Right renal pelvis (tissue), 4 donors: ENCODE measurements at places on chromosomes 6 and 20. TPM values are rescaled to one million over a fixed set of nuclear protein-coding genes. Genes with fewer than 3 reads are reported as not detected.

DNA sequence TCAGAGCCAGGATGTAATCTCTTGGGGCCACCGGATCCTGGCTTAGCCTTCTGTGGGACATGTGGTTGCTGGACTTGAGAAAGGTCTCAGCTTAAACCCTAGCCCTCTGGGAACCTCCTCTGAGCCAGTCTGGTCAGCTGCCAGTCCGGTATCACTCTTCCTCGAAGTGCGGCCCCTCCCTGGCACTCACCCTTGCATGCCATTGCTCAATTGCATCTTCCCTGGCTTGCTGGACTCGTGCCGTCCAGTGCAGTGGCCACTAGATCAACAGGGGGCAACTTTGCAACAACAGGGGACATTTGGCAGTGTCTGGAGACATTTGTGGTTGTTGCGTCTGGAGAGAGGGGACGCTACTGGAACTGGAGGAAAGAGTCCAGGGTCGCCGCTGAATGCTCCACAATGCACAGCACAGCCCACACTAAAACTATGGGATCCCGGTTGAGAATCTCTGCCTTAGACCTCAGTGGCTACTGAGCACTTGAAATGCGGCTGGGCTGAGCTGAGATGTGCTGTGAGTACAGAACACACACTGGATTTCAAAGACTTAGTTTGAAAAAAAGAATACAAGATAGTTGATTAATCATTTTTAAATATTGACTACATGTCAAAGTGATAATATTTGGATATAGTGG lies 152.1 kb downstream of the TFAP2C start:
- no peak for DNase-seq

DNA sequence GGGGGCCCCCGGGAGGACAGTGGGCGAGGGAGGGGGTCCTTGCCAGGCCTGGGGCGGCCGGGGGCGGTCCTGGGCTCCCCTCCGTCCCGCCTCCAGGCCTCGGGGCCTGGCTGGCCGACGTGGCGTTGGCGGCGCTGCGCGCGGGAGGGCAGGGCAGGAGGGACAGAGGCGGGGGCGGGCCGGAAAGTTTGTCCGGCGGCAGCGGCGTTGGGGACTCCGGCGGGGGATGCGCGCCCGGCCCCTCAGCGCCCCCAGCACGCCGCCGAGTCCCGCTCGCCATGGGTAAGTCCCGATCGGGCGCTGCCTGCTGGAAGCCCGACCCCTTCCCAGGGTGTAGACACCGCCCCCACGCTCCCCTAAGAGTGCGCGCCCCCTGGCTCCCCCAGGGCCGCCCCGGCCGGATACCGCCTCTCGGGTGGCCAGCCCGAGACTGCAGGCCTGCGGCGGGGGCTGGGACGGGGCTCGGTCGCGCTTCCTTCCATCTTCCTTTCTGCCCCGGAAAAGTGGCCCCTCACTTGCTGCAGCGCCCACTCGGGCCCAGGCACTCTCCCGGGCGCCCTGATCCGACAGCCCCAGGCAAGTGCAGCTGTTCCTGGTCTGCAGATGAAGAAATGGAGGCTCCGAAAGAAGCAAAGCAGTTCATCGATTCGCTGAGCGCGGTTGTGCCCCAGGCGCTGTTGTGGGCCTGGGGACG lies at the start of gene SLC2A10:
Gene SLC2A10 (plus strand): TSS at position 191 of the 694 bp plus-strand sequence. CDS start 88 bp downstream, at position 279.
- peak; percentile 54 for DNase-seq

- DNase-seq = no peak
These were observed 205.9 kb upstream of the TAB2 start for GRCh38 chr6:149111556-149112115.

GRCh38 chr6:25889877-25890853 lies 16.1 kb upstream of the SLC17A3 start:
- DNase-seq = no peak

DNA sequence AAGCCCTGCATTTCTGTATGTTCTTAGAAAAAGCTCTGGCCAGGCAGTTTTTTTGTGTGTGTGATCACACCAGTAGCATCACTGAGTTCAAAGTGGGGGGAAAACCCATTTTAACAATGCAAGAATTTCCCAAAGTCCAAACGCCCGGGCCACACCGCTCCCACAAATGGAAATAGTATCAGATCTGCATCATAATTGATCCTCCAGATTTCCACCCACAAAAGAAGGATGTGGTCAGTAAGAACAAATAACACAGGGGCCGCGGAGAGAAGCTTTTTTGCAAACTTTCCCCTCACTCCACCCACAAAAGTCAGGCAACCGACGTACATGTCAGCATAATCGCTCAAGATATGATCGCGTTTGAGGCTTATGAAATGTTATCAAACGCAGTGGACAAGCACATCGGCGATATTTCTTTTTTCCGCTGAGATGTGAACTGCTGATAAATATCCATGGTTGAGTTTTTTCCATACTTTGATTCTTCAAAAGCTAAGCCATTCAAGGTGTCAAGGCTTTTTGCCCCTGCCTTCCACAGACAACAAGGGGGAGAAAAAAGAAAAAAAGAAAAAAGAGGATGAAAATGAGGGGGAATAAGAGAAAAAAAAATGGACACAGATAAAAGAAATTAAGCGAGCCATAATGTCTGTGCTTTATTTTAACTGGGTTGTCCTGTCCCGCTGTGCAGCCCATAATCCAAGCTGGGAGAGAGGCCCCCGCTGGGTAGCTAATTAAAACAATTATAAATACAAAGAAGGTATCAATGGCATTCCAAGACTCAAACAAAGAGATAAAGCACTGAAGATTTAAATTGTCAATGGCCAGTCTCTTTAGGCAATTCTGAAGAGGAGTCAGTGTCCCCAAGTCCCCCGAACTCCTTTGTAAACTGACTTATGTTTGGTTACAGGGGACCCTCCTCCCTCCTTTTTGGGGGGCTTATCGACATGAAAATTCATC lies 143.5 kb downstream of the ZFP64 start:
- no peak for DNase-seq

DNA sequence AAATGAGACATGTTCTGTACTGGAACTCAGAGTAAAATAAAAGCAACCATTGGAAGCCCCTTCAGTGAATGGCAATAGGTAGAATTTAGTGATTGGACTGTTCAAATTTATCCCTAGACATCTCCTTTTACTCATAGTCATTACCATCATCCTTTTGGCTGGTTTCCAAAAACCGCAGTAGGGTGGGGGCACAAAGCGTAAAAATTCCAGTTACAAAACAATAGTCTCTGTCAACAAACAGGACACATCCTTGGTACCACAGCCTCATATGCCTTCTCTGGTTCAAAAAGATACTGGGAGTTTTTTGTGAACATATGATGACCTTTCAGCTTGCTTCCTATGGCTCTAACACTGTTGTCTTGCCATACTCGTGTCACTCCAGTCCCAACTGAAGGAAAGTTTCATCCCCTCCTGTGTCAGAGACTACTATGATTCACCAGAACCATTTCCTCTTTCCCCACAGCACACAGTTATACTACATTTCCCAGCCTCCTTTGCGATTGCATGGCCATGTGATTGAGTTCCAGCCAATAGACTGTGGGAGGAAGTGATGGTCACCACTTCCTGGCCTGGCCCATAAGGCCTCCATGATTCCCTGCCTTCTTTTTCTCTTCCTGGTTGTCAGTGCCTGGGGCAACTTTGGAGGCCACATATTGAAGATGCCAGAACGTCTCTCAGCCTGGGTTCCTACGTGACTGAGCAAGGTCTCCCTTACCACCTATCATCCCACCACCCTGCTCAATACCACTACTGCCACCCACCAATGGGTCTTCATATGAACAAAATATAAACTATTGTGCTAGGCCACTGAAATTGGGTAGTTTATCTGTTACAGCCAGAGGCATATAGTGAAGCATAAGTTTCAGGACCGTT lies 162.4 kb downstream of the ID4 start:
- DNase-seq = no peak

DNA sequence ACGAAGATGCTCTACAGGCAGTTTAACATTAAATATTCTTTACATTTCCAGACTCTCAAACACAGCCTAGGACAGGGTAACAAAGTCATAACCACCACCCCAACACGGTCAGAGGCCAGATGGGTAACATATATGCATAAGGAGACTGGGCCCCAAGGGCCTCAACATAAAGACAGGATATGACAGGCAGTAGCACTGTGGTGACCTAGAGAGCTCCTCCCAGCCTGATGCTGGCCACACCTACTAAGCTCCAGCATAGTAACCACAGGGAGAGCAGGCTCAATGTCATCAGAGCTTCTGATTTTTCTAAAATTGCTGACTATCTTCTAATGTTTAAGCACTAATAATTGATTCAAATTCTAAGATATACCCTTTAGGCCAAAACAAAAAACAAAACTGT lies 21.7 kb downstream of the SMLR1 start:
- DNase-seq = no peak

DNA sequence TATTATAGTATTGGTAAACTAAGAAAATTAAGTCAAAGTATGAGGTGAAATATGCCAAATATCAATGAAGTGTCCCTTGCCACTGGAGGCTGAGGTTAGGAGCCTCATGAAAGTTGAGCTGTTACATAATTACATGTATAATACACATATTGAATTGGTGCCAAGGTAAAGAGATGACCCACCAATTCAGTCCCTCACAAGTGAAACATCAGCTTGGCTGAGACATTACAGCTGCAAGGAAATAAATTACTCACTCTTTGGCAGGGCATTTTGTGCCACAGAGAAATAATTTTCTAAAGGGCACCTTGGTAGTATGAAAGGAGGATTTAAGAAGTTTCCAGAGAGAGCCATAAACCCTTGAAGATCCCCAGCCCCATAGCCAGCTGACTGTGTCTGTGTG lies 127.4 kb downstream of the ADGRG6 start:
- no peak for DNase-seq

DNA sequence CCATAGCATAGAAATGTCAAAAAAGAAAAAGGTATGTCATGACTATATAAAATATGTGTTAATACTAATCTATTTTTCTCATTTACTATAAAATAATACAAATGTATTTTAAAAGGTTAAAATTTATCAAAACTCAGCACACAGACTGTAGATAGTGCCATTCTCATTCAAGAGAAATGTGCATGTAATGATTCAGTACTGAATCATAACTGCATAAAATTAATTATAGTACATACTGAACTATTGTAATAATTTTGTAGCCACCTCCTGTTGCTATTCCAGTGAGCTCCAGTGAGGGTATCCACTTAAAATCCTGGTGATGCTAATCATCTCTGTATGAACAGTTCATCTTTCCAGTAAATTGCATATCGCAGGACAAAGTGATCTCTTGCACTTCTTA lies 82.8 kb downstream of the HMGCLL1 start:
- DNase-seq = no peak

DNA sequence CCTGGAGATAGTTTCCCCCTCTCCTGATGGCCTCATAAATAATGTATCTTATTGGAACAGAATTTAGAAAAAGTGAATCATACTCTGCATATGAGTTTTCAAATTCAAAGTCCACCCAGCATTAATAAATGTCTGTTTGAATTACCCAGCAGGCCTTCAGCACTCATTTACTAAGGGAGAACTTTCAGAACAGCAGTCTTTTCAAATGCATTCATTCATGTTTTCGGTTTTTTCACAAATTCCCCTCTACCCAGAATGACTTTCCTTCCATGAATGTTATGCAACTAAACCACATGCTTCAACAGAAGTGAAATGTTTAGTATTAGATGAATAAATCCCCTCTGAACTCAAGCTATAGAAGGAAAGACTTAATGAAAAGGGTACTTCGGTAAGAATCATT lies 92.4 kb downstream of the RTN4IP1 start:
- DNase-seq = no peak

- DNase-seq = peak; percentile 49
These were observed 16.3 kb downstream of the GNAS start for GRCh38 chr20:58868795-58869194.

GRCh38 chr6:151740820-151741219 lies 66.7 kb upstream of the ESR1 start:
- no peak for DNase-seq

DNA sequence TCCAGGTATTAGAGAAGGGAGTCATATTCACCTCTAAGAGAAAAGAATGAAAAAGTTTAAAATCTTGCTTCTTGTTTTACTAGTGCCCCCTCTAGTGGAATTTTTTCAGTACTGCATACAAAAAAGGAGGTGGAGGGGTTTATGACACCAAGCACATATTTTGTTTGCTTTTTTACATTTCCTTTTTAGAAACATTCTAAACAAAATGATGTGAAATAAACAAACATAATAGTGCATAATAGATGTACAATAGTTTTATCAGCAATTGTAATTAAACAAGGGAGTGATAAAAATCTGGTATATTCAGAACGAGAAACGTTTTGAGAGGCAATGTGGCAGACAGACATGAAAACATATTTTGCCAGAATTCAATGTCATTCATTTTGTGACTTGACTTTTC lies 111.0 kb upstream of the TFAP2D start:
- peak; percentile 28 for DNase-seq

GRCh38 chr20:35801865-35802264 lies 30.1 kb downstream of the PHF20 start:
- no peak for DNase-seq

GRCh38 chr6:148996815-148997214 lies 250.0 kb downstream of the UST start:
- DNase-seq = no peak

DNA sequence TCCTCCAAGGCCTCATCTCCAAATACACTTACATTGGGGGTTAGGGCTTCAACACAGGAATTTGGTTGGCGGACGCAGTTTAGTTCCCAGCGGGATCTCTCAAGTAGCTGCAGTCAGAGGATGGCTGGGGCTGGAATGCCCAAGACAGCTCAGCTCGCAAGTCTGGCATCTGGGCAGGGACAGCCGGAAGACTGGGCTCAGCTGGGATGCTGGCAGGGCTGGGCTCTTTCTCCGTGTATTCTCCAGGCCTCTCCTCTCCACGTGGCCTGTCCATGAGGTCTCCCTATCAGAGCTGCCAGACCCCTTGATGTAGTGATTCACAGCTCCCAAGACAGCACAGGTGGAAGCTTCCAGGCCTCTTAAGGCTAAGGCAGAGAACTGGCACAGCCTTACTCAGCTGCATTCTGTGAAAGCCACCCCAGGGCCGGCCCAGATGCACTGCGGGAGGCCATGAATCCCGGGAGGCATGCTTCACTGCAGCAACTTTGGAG lies 5.0 kb downstream of the FGD2 start:
- no peak for DNase-seq

DNA sequence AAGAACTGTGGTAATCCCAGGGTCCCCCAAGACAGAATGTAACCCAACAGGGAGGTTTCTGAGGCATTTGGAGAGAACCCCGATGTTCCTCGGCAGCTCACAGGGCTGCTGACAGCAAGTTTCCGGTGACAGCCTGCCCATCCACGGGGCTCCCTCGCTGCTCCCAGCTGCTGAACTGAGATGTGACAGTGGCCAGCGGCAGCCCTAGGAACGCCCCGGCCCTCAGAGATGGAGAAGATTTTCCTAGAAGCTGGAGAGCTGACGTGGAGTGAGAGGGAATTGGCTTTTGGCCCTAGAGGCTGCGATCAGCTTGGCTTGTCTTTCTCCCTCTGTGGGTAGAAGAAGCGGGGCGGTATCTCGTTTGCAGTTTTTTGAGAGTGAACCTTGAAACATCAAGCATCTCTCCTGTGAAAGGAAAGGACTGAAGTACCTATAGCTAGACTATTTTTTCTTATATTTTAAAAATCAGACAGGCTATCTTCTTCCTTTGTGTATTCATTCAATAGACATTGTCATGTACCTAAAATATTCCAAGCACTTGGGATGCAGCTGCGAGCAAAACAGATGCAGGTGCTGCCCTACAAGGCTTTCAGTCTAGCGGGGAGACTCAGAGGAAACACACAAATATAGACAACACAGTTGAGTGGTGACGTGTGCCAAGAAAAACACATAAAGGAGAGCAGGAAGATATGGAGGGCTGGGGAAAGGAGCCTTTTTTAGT lies 28.4 kb upstream of the NFATC2 start:
- DNase-seq = no peak

GRCh38 chr6:132530293-132530974 lies 7.6 kb upstream of the TAAR9 start:
- peak; percentile 56 for DNase-seq

ULBP3 gene
- 7.7 TPM for polyA plus RNA-seq

RBBP8NL gene
- 2.3 TPM for polyA plus RNA-seq

LST1 gene
- 4.9 TPM for polyA plus RNA-seq

REV3L gene
- 47.6 TPM for polyA plus RNA-seq

POPDC3 gene
- 0.39 TPM for polyA plus RNA-seq
